Activated CD4-positive, alpha-beta memory T cell treated with anti-CD3 and anti-CD28 coated beads for 36 hours (primary cell): ENCODE measurements at places on chromosomes 4 and X. TPM values are rescaled to one million over a fixed set of nuclear protein-coding genes. Genes with fewer than 3 reads are reported as not detected.

RENBP gene
- 8.4 TPM for total RNA-seq

GPC4 gene
- total RNA-seq = not detected

F11 gene
- total RNA-seq = not detected

CCDC149 gene
- not detected for total RNA-seq

TRAM1L1 gene
- total RNA-seq = not detected

- peaks cover 6% of the 10 kb centered on the region for H3K4me1 ChIP-seq
- no peak overlapping the region for H3K4me3 ChIP-seq
- H3K27me3 ChIP-seq = peaks cover 30% of the 10 kb centered on the region
- no peaks in the 10 kb centered on the region for H3K36me3 ChIP-seq
Measured at GRCh38 chr4:54215379-54216077, 13.6 kb upstream of the PDGFRA start.

DNA sequence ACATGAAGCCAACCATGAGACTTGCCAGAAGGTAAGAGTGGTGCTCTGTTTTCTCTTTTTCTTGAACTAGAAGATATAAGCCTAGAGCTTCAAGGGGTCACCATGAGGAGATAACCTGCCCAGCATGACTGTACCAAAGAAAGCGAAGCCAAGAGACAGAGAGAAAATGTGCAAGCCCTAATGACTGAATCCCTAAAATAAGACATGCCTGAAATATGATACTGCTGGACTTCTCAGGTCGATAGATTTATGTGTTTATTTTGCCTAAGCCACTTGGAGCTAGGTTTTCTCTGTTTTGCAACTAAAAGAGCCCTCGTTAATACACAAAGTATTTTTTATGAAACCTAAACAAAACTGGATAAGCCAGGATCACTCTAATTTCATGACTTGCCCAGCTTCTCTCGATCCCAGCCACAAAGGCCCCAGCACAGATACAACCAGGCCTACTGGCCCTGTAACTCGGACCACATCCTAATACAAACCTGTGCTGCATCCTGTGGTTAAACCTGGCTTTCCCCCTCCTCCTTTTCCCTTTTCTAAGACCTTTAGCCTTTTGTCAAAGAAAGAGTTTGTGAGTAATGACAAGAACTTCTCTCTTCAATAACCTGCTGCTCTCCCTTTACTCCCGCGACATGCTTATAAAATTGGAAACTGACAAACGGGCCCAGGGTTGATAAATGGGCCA lies 185.8 kb downstream of the APBB2 start:
- H3K4me1 ChIP-seq = no peaks in the 10 kb centered on the region
- no peaks in the 10 kb centered on the region for H3K27me3 ChIP-seq
- no peak for DNase-seq
- H3K4me3 ChIP-seq = no peak overlapping the region
- no peak overlapping the region for H3K27ac ChIP-seq

DNA sequence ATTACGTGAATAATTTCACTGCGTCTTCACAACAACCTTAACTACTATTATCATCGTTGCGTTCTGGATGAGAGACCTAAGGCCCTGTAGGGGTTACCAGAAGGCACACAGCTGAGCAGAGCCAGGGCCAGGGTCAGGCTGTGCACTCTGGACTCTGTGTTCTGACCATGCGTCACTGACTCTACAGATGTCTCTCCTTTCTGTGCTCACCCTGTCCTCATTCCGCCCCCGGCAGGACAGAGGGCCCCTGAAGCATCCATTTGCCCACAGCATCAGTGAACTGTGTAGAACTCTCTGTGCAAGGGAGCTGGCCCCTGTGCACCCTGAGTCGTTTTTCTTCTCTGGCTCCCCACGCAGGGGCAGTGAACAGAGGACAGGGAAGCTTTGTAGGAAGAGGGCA lies 21.3 kb downstream of the GPKOW start:
- peaks cover 7% of the 10 kb centered on the region for H3K4me1 ChIP-seq
- peak overlapping the region; percentile 33 for H3K27ac ChIP-seq
- DNase-seq = no peak
- no peaks in the 10 kb centered on the region for H3K36me3 ChIP-seq
- peak overlapping the region; percentile 89 for H3K4me3 ChIP-seq

DNA sequence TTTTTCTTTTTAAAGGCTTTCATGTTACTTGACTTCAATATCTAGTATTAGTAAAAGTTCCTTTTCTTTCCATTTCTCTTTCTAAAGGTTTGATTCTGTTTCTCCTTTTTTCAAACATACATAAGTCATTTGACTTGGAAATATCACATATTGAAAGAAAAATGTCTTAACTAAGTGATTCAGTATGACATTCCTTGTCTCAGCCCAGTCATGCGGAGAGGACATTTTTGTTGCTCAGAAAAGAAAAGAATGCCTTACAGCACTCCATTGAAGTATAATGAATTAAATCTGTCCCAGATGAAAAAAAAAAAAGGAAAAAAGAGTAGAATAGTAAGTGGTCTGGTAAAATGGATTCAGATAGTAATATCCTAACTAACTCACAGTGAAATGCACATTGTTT lies 466.1 kb downstream of the ADGRL3 start:
- no peak overlapping the region for H3K4me3 ChIP-seq
- DNase-seq = no peak
- no peak overlapping the region for H3K27ac ChIP-seq
- no peaks in the 10 kb centered on the region for H3K27me3 ChIP-seq
- no peaks in the 10 kb centered on the region for H3K4me1 ChIP-seq

DNA sequence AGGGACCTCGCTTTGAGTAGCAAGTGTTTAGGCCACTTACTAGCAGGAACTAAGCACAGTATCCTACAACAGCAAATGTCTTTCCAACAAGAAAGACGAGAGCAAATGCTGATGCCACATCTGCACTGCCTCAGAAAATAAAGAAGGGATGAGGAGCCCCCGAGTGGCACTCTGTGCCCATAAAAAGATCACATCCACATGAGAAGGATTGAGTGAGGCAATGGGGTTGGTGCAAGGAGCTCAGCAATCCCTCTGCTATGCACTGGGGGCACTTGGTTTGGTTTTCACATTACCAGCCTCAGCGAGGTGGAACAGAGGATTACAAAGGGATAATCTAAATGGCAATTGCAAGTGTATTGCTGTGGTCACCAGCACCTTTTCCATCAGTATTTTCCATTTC lies 252.8 kb upstream of the SLC7A11 start:
- no peaks in the 10 kb centered on the region for H3K4me1 ChIP-seq
- no peak overlapping the region for H3K4me3 ChIP-seq
- H3K27me3 ChIP-seq = no peaks in the 10 kb centered on the region
- no peaks in the 10 kb centered on the region for H3K36me3 ChIP-seq

- H3K4me1 ChIP-seq = no peaks in the 10 kb centered on the region
- no peak for DNase-seq
- no peaks in the 10 kb centered on the region for H3K36me3 ChIP-seq
- H3K27ac ChIP-seq = no peak overlapping the region
- H3K27me3 ChIP-seq = no peaks in the 10 kb centered on the region
Measured at GRCh38 chrX:125782184-125782583, 383.9 kb downstream of the DCAF12L2 start.

DNA sequence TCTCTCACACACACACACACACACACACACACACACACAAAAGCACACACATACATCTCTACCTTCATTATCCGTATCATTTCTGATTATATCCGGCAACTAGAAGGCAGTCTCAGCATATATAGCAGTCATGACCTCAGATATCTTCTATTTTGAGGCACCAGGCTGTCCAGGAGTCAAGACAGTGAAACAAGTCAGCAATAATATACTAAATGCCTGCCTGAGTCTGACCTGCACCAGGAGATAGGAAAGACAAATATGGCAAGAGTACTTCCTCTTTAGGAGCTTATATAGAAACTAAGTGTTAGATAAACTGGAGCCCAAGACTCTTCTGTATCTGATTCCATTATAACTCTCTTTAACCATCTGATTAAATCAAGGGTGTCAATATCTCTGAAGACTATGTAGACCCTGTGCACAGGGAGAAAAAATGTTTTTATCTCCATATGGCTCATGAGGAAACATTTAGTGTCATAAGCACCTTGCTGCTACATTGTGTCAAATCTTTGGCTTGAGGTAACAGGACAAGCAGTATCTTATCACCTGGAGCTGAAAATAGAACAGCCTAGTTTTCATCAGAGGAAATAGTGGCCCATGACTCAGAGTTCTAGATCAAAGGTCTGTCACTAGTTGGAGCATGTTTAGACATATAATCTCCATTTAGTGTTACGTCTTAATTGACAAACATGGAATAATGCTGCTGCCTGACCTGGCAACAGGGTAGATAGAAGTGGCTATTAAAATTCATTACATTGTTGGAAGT lies 27.0 kb upstream of the FAM47B start:
- DNase-seq = no peak
- H3K27me3 ChIP-seq = no peaks in the 10 kb centered on the region
- H3K36me3 ChIP-seq = no peaks in the 10 kb centered on the region
- no peak overlapping the region for H3K4me3 ChIP-seq

DNA sequence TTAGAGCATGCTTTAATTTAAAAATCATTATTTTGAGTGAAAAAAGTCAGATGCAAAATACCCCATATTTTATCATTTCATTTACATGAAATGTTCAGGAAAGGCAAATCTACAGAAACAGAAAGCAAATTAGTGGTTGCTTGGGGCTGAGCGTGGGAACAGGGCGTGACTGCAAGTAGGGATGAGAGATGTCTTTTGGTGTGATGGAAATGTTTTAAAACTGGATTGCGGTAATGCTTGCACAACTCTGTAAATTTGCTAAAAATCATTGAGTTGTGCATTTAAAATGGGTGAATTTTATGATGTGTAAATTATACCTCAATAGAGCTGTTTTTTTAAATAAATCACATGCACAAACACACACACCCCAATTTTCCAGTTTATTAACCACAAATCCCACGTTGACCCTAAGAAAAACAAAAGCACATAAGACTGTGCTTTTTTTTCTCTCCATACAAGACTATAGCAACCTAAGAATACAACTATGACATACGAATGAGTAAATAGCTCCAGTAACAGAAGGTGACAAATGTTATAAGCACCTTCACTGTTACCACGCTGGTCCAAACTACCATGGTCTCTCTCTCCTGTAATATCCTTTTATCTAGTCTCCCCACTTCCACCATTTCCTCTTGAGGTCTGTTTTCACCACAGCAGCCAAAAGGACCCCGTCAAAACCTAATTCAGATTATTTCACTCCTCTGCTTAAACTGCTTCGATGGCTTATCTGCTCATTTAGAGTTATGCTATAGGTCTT lies 37.2 kb downstream of the FRMD7 start:
- peaks cover 6% of the 10 kb centered on the region for H3K4me1 ChIP-seq
- H3K36me3 ChIP-seq = no peaks in the 10 kb centered on the region
- no peak overlapping the region for H3K4me3 ChIP-seq
- H3K27me3 ChIP-seq = peaks cover 2% of the 10 kb centered on the region
- peak; percentile 16 for DNase-seq
